ENCODE measurements at places on chromosomes 4 and X.
A peak's percentile ranks its signal among the peaks of the same experiment; 100 is the strongest.

GRCh38 chr4:76219299-76220055 lies 5.9 kb upstream of the SCARB2 start:
- DNase-seq: no peak

DNA sequence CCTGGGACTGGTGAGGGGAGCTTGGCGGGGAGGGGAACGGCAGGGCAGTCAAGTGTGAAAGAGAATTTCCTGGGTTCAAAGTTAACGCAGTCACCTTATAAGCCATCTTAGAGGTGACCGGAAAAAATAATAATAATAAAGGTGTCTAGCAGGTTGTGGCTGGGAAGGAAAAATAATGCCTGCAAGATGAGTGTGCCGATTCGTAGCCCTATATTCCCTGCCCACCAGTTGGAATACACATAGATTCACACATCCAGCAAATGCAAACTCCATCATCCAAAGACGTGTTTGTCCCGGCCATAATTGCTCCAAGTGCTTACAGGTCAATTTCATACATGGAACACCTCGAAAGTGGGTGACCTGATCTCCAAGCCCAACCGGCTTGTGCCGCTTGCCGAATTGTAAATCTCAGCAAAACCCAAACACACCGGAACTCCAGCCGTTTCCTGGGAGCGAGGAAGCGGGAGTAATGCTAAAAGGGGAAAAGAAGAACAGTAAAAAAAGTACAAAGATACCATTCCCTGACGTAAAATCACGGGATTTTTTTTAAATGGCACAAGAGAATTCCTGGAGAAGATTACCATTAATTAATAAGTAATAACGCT lies 1.3 kb upstream of the FAT1 start:
- no peak for DNase-seq

GRCh38 chrX:49165901-49166881 lies 3.6 kb downstream of the MAGIX start:
- peak; percentile 78 for DNase-seq

DNA sequence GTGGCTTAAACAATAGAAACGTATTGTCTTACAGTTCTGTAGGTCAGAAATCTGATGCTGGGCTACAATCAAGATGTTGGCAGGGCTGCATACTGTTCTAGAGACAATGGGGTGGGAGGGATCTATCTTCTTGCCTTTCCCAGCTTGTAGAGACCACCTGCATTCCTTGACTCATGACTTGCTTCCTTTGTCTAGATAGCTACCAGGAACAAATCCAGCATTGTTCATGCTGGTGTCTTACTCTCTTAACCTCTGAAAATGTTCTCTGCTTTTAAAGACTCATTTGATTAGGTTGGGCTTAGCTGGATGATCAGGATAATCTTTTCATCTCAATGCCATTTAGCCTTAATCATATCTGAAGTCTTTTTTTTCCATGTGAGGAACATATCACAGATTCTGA lies 169.0 kb downstream of the ZNF330 start:
- no peak for DNase-seq

DNA sequence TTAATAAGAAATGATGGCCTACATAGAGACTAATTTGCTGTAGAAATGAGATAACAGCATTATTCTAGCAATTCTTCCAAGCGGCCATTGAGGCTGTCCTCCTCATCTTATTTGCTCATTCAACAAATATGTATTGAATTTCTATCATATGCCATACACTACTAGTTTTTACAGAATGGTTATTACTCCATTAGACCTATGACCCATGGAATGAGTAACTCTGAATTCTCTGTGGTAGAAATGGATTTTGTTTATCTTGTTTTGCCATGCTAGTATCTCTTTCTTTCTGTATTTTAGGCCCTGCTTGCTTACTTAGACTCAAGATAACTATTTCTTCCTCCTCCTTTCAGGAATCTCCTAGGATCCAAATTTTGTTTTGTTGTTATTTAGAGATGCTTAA lies 103.5 kb downstream of the RPA4 start:
- DNase-seq: no peak

GRCh38 chrX:66167431-66167830 lies 3.4 kb downstream of the HEPH start:
- no peak for DNase-seq

GRCh38 chr4:7387925-7388324 lies 46.8 kb downstream of the PSAPL1 start:
- DNase-seq: no peak

DNA sequence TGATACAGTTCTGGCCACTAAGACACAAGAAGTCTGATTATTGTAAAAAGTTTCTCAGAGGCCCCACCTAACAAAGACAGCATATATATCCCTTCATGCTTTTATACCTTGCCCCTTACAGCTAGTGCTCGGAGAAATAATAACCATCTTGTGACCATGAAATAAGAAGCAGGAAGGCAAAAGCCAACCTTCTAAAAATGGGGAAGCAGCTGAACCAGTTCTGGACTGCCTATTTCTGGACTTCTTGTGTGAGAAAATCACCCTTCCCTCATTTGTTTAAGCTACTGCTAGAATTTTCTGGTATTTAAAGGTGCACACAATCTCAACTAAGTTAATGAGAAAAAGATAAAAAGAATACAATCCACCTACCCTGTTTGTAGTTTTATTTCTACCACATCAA lies 87.5 kb downstream of the CNOT6L start:
- DNase-seq: no peak

- DNase-seq: no peak
Observed at GRCh38 chr4:19540859-19541540, 710.7 kb upstream of the SLIT2 start.

- DNase-seq: no peak
Observed at GRCh38 chr4:92304606-92305005, 840 bp downstream of the GRID2 start.

DNA sequence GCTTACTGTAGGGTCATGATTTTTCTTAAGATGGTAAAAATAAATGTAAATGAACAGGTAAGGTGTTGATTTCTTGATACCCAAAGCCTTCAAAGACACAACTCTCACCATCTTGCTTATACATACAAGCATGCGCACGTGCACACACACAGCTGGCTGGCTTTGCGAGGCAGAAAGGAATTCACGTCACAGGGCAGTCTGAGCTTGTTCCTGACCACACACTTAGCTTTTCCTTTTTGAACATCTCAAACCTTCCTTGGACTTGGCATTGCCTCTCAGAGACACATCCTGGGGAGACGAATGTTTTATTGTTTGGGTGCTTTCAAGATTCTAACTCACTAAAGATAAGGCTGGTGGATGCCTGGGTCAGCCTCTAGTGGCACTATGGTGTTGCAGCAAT lies 175.0 kb downstream of the NHS start:
- no peak for DNase-seq

DNA sequence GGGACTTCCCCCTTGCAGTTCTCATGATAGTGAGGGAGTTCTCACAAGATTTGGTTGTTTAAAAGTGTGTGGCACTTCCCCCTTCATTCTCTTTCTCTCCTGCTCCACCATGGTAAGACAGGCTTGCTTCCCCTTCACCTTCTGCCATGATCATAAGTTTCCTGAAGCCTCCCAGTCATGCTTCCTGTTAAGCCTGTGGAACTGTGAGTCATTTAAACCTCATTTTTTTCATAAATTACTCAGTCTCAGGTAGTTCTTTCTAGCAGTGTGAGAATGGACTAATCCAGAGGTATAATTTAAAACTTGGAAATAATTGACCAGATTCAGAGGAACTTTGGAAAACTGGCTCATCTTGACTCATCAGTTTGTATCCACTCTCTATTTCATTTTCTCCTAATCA lies 129.0 kb downstream of the TMEM47 start:
- DNase-seq: no peak

DNA sequence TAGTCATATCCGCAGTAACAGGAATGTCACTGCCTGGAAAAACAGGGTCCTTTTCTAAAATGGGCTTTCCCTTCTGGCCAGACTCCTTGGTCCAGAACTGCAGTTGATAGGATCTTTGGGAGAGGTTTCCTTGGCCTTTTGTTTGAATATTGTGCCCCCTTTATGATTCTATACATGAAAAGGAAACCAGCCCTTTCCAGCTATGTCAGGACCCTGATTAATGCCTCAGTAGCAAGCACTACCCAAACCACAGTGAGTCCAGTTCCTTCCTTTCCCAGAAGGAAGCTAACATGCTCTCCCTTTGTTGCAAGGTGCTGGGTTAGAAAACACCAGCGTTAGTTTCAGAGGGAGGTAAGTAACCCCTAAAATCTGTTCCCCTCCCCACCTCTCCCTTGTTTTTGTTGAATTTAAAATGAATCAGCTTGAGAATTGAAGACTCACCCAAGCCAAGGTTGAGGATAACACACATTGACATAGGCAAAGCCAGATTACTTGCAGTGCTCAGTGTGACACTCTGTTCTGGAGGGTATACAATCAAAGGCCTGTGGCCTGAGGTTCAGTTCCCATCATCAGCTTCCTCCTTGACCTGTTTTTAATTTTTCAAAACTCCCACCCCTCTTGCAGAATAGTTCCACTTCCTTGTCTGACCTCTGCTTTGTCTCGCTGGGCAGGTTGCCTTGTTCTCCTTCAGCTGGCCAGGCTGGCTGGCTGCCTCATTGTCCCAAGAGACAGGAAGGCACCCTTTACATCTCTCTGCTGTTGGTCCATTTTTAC lies 87.6 kb upstream of the PLAC1 start:
- no peak for DNase-seq

GRCh38 chr4:6262176-6262575 lies 7.5 kb upstream of the WFS1 start:
- DNase-seq: no peak

DNA sequence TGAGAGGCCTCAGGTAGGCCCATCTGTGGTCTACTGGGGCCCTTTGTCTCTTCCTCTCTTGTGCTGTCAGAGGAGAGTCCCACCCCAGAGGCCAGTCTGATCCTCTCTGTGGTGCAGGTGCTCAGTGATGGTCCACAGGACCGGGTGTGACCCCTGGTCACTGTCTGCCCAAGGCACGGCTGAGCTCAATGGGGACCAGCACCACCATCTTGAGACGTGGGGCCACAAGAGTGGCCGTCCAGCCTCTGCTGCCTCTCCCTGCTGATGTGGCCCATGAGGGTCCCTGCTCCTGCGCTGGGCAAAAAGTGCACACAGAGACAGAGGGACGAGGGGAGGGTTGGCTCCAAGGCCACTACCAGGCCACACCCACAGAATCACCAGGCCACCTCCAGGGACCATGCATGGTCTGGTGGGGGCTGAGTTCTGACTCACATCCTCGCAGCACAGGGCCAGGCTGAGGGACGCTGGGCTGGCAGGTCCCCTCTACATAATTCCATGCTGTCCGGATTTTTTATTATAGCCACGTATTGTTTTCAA lies 88.3 kb downstream of the FAM53A start:
- no peak for DNase-seq

Data from central memory CD4-positive, alpha-beta T cell (primary cell).